Head of caudate nucleus (tissue), 42 donors: ENCODE measurements at places on chromosomes 12 and 14.

DNA sequence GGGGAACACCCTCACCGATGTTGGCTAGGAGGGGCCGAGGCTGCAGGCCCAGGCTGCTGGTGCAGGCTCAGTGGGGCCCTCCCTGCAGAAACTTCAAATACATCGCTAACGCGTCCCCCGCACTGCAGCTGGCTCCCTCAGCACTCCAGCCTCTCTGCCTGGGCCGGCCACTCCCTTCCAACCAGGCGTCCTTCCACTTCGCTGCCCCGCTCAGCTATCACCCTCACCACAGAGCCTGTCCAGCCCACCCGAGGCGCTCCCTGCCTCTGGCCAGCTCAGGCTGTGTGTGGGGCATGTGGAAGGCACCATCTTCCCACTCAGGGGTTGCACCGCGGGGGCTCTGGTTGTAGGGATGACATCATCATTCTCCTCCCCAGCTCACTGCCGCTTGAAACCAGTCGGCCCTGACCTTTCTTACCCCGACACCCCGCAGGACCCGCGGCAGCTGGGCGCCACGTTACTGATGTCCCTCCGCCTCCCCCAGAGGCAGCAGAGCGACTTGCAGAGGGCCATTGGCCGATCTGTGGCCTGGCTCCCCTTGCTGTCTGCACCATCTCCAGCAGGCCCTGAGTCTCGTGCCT is 199.9 kb upstream of the RTL1 start:
- no peak for DNase-seq

GRCh38 chr14:32606301-32606700 is 277.2 kb downstream of the AKAP6 start:
- no peak for DNase-seq

- DNase-seq, result no peak
Measured at GRCh38 chr12:55974308-55974730, 441 bp downstream of the RAB5B start.

DNA sequence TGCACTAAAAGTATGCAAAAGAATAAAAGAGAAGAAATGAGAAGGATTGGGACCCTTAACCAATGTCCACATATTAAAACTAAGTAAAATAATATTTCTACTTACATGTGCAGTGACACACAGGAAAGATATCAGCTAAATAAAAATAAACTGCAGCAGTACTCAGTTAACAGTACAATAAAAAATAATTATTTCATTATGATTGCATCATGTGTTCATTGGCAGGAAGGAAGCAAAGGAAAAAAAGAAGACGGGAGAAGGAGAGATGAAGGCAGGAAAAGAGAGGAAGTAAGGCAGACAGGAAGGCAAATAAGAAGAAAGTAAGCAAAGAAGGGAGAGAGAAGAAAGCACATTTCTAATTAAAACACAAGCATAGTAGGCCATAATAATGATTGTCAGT is 33.0 kb downstream of the RASSF9 start:
- DNase-seq, result no peak

- no peak for DNase-seq
Measured at GRCh38 chr12:16352481-16352880, 5.0 kb downstream of the MGST1 start.

- DNase-seq, result no peak
Measured at GRCh38 chr14:93950948-93951634, 23.9 kb downstream of the FAM181A start.

DNA sequence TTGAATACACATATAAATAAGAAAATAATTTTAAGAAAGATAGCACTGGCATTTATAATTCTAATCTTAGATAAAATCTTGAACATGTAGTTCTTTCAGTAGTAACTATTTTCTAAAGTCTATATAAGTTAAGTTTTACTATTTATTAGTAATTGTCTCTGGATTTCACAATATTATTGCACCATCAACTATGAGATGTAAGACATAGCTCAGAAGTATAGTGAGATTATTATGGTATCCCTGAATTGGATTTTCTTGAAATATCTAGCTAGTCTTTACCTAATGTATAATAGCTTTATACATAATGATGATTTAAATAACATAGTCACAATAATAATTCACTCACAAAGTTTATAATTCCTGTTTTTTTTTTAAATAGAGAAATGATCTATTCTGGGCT is 6.7 kb downstream of the CLEC12A start:
- no peak for DNase-seq

DNA sequence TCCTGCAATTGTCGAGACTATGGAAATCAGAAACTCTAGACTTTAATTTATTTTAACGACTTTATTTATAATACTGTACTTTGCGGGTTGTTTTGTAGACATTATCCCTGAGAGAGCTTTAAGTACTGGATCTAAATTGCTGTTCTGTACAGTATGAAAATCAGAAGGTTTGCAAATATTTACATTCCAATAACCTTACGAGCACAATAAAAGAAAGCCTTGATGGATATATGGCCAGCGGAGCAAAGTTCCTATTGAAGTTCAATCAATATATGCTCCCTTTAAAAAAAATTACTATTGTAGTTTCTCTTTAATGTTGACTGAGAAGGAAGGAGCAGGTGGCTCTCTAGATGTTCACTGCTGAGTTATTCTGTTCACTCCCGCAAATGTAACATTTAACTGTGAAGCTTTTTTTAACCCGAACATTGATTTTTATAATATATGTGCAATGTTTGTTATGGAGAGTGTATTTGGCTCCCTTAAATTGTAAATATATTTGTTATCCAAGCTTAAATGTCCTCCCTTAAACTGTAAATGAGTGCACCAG is 235.3 kb downstream of the PLCZ1 start:
- no peak for DNase-seq

DNA sequence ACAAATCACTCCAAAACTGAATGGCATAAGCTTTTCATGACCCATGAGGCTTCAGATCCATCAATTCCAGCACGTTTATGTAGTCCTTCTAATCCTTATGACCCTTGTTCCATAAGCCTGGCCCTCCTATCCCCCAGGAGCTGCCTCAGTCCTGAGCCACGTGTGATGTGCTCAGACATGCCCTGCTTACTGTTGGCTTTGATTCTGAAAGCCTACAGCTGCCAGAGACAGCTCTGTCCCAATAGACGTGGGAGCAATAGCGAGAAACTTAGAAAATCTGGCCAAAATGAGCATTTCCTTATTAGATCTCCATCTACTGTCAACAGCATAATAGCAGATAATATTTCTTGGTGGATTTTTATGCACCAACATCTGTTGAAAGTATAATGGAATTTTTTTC is 33.2 kb downstream of the DUSP6 start:
- DNase-seq, result no peak

DNA sequence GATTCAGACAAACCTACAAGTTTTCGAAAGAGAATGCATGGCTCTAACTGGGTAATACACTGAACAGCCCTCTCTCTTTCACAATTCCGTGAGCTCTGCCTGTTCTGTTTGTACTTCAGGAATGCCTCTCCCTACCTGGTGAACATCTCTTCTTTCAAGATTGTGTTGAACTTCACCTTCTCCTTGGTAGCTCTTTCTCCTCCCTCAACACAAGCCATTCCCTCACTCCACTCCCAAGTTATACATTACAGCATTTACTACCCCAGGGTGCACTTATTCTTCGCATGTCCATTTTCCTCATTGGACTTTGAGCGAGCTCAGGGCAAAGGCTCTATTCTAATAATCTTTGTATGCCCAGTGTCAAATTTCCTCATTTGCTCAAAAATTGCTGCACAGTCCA is 28.3 kb downstream of the NRDE2 start:
- no peak for DNase-seq

DNA sequence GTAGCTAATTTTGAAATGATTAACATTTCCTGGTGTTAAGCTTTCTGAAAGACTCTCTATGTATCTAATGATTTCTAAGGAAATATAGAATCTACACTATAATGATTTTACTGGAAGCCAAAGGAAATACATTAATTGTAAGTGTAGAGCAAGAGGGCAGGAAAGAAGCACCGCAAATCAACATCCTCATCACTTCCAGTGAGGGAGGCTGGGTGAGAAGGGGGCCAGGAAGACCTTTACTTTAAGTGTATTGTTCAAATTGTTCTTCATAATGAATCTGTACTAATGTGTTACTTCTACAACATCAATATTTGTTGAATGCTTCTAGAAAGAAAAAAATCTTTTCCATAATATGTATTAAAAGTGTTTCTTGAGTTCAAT is 65.3 kb upstream of the DACT1 start:
- no peak for DNase-seq

- no peak for DNase-seq
Measured at GRCh38 chr12:124481772-124482566, 85.4 kb downstream of the NCOR2 start.

DNA sequence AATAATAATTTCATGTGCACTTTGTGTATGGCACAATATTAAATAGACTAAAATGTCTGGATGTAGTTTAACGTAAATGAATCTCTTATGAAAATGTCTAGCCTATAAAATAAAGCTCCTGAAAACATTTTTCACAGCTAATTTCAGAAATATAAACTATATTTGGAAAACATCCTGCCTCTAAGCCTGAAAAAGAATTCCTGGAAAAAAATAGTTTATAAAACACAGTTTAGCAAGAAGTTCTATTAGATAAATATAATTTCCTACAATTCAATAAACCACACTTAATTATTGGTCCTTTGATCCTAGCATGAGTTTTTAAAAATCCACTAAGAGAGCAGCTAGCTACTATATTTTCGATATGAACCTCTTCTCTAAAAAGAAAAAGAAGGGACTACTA is 159.9 kb downstream of the ADAMTS20 start:
- DNase-seq, result no peak

DNA sequence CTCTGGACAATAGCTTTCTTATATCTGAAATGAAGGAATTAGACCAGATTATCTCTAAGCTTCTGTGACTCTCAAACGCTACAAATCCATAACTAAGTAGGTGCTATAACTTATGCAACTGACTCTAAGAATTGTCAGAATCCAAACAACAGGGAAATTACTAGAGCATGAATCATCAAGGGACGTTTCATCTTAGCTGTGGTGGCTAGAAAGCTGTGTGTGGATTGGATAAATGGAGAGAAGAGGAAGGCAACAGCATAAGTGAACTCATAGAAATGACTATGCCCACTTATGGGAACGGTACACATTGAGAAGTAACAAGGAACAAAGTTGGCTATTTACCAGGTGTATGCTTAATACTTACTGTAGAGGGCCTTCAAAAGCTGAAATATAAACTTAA is 96.0 kb upstream of the NEDD1 start:
- DNase-seq, result no peak

GRCh38 chr12:98646294-98647090 is 1.4 kb downstream of the APAF1 start:
- no peak for DNase-seq

GRCh38 chr12:57008178-57008577 is 1.8 kb upstream of the ZBTB39 start:
- no peak for DNase-seq

- DNase-seq, result no peak
Measured at GRCh38 chr12:105930557-105931503, 207.9 kb downstream of the NUAK1 start.

GRCh38 chr12:105949391-105949790 is 189.4 kb downstream of the NUAK1 start:
- DNase-seq, result no peak

GRCh38 chr12:110002676-110003515 is 3.7 kb downstream of the ANKRD13A start:
- DNase-seq, result no peak

GRCh38 chr14:46940611-46941010 is 289.0 kb upstream of the RPL10L start:
- no peak for DNase-seq

DNA sequence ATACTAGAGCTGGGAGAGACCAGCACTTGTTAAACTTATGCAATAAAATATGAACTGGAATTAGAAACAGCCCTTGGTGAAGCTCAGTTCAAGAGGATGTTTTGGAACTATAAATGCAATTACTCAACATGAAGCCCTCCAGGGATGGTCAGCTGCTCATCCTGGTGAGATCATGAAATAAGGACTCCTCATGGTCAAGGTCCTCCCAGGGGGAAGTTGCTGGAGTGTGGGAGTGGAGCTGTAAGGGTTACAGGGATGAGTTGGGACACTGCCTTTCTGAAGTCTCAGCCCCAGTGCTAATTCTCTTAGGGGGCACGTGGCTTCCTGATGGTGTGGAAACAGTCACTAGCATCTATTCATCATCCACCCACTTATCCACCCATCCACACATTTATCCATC is 301.7 kb upstream of the SFSWAP start:
- no peak for DNase-seq

GRCh38 chr12:123966596-123966995 is 6.0 kb downstream of the CCDC92 start:
- no peak for DNase-seq

- no peak for DNase-seq
Measured at GRCh38 chr12:88450136-88450535, 130.1 kb downstream of the KITLG start.

- DNase-seq, result no peak
Measured at GRCh38 chr14:99675382-99675835, 8.7 kb upstream of the CYP46A1 start.

DNA sequence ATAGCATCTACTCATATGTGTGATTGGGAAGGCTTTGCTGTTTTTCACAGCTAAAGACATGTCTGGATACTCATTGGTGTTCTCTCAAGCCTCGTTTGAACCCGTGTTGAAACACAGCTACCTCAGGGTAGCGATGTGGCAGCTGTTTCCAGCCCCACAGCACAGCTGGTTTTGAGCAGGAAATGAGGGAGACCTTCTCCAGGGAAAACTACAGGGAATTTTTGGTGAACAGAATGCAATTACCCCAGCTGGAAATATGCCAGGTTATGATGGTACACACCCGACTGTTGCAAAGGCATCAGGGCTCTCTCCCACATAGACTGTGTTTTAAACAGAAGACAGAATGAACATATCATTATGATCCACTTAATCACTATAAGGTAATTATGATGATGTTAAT is 828.9 kb downstream of the VRK1 start:
- DNase-seq, result no peak

DNA sequence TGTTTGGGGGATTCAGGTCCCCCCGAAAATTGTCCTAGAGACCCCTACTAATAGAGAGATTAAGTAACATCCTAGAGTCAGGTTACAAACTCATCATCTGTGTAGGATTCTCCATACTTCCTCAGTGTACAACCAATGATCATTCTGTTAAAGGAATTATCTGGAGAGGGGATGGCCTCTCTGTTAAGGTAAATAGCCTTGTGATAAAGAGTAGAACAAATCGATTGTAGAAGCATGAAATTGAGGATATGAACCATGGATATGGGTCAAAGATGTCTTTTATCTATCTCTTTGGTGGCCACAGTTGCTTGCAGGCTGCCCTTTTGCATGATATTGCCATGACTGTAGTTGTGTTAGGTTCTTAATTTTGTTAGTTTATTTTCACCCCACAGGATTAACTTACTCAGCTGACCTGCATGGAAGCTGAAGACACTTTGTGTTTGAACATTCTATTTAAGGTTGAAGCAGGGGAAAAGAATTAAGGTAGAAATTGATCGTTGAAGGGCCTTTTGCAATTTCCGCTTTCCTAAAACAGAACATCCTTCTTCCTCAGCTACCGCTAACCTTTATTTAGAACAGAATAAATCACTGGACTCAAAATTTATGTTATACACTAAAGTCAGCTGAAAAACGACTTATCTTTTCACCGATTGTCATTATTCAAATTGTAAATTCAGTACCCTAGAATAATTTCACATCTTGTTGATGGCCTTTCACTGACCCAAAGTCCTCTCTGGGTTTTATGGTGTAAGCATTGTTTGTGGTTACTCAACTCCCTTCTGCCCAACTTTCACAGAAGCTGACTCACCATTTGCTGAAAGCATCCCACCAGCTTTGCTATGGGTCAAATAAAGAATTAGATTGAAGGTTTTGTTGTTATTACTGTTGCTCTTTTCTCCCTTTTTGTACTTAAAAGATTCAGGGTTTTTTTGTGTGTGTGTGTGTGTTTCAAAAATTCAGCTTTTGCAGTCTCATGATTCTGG is 52.3 kb downstream of the IRAK3 start:
- DNase-seq, result no peak

- DNase-seq, result no peak
Measured at GRCh38 chr12:94434171-94434570, 25.5 kb downstream of the CEP83 start.
